Breast epithelium (tissue), 4 donors: ENCODE measurements at places on chromosomes 3 and 15. TPM values are rescaled to one million over a fixed set of nuclear protein-coding genes. Genes with fewer than 3 reads are reported as not detected.

HYKK gene
- 14.7 TPM for total RNA-seq

KPNA4 gene
- total RNA-seq = 35.6 TPM

ZNF639 gene
- 41.4 TPM for total RNA-seq

ZNF621 gene
- 16.4 TPM for total RNA-seq

SLCO2A1 gene
- total RNA-seq = 11.1 TPM

SLC30A4 gene
- total RNA-seq = 5.6 TPM

NME9 gene
- total RNA-seq = 0.48 TPM

EFHB gene
- 2.6 TPM for total RNA-seq

PCLAF gene
- 0.66 TPM for total RNA-seq

GRCh38 chr3:105865867-105866350, 2.9 kb downstream of the CBLB start:
- DNase-seq = no peak

GRCh38 chr3:141336672-141337522, 31.4 kb upstream of the ZBTB38 start:
- no peak for DNase-seq

- DNase-seq = no peak
Measured at GRCh38 chr15:76951220-76951619, 19.7 kb downstream of the RCN2 start.

DNA sequence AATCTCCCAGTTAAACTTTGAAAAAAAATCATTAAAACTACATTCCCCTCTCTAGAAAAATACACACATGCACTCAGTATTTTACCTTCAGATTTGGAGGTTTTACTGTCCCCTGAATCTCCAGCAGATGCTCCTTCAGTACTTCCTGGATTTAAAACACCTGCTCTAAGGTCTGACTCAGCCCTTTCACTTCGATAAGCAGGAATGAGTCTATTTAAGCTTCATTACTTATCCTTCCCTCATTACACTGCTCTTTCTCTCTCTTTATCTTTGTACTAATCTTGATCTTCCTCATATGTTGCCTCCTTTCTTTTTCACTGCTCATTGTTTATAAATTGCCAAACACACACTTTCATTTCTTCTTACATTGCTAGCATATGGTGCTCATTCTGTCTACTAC, 443.9 kb downstream of the DIPK2A start:
- DNase-seq = no peak

DNA sequence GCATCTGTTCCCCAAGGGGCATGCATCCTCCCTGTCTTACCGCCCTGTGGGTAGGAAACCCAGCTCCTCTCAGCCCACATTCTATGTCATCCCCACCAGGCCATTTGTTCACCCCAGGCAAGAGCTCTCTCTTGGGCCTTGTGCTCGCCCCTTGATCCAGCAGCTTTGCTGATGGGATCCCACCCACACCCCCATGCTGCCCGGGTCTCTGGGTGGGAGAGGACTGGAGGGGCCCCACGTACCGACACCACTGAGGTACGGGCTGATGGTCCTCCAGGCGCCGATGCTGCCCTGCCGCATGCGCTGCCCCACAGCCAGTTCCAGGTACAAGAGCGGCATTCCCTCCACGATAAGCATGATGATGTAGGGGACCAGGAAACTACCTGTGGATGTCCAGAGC, 14.5 kb downstream of the SLC6A20 start:
- no peak for DNase-seq

- no peak for DNase-seq
Measured at GRCh38 chr15:27869697-27870281, 229.3 kb downstream of the OCA2 start.

DNA sequence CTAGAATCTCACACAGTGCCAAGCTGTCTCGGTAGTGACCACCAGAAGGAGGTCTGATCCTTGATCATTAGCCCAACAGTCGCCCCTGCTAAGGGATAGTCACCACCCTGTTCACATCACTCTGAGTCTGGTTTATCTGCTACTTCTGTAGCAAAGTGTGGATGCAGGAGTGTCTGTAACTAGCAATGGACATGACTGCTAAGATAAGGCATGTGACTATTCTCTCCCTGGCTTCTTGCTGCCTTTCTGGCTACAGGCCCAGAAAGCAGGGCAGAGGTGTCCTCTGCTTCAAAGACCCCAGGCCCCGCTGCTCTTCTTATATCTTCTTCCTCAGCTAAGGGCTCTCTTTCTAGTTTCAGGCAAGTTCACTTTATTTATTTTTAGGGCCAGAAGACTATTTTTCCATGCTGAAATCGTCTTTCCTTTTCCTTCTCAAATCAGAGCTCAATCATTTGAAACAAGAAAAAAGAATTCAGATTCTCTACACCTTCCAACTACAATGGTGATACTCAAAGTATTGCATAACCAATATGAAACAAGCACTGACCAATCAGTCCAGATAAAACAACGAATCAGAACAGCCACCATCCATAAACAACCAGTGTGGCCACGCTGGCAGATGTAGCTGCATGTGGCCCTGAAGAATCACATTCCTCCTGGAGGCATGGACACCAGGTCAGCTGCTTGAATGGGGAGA, 8.0 kb upstream of the KNG1 start:
- DNase-seq = no peak

GRCh38 chr3:126924458-126924857, 58.5 kb upstream of the PLXNA1 start:
- DNase-seq = no peak

DNA sequence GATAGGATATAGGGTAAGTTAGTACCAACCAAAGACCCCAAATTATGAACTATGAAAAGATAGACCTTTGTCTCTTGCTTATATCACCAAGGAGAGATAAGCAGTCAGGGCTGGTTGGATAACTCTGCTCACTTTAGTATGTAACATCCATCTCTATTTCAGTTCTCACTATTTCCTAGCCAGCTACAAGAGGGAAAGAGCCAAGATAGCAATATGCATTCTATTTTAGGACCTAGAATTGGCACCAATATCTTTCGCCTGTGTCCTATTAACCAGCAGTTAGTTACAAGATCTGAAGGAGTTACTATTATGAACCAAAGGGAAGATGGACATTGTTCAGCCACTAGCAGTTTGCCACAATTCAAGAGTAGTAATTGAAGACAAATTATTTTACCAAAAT, 457.5 kb downstream of the NSUN3 start:
- no peak for DNase-seq

GRCh38 chr3:69324362-69325025, 61.4 kb downstream of the FRMD4B start:
- no peak for DNase-seq

- no peak for DNase-seq
Measured at GRCh38 chr3:36514171-36514570, 133.9 kb downstream of the STAC start.

DNA sequence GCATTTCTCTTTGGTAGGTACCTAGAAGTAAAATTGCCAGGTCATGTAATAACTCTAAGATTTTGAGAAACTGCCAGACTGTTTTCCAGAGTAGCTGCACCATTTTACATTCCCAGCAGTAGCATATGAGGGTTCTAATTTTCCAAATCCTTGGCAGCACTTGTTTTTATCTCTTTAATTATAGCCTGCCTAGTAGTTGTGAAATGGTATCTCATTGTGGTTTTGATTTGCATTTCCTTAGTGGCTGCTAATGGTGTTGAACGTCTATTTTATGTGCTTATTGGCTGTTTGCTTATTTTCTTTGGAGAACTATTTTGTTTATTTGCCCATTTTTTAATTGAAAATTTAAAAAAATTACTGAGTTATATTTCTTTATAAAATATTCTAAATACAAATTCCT, 117.9 kb downstream of the TCF12 start:
- no peak for DNase-seq

GRCh38 chr3:6568999-6569493, 291.9 kb upstream of the GRM7 start:
- no peak for DNase-seq

DNA sequence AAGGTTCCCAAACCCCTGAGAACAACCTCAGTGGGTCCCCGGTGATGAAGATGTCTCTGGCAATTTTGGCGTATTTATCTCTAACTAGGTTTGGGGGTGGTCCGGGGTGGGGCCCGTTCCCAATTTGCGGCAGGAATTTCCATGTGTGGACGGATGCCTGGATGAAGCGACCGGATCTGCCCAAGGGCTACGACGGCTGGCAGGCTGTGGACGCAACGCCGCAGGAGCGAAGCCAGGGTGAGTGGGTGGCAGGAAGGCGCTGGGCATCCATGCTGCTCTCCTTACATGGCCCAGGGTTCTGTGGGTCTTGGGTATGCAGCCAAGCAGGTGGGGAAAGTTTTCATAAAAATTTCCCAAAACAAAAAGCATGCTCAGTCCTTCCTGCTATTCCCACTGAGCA, 29.3 kb downstream of the TGM4 start:
- no peak for DNase-seq
